ENCODE measurements at places on chromosomes 11 and 22.
A peak's percentile ranks its signal among the peaks of the same experiment; 100 is the strongest.

GRCh38 chr11:13834463-13834862 lies 128.1 kb upstream of the SPON1 start:
- no peak for DNase-seq

GRCh38 chr11:57131080-57131790 lies 50.5 kb upstream of the LRRC55 start:
- DNase-seq, result no peak

DNA sequence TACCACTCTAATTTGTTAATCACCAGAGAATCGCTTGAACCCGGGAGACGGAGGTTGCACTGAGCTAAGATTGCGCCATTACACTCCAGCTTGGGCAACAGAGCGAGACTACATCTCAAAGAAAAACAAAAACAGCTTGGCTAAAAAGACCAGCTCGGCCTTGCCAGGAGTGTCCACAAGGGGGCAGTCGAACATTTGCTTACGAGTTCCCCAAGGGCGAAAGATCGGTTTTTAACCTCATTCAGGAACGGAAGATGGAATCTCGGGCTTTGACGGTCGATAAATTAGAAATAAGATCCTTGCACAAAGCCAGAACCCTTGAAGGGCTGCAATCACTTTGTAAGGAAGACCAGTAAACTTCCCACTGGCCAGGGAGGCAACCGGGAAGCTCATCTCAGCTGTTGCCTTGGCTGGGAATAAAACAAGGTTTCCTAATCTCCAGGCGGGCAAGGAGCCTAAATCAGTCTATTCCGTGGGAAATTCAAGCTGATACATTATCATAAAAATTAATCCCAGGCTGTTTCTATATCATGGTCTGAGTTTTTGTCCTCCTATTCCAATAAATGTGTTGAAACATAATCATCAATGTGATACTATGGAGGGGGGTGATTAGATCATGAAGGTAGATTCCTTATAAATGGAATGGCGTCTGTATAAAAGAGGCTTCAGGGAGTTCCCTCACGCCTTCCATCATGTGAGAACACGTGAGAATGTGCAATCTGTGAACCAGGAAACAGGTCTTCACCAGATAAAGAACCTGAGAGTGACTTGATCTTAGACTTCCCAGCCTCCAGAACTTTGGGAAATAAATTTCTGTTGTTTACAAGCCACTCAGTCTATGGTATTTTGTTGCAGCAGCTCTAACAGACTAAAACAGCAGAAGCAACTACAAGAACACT lies 14.9 kb upstream of the SLC29A2 start:
- DNase-seq, result peak; percentile 87

DNA sequence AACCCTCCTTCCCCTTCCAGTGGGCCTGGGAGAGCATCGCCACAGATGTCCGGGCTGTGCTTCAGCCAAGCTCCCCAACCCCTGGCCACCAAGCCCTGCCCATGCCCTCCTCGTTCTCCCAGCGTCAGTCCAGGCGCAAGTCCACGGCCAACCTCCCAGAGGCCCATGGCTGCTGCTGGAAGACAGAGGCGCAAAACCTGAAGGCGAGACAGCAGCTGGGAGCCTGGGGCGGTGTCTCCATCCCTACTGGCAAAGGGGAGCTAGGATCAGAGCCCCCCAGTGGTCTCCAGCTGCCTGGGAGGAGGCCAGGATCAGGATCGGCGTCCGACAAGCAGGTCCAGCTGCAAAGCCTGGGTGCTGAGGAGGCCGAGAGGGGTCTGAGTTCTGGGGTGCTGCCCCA lies 1.9 kb downstream of the TSGA10IP start:
- DNase-seq, result no peak

DNA sequence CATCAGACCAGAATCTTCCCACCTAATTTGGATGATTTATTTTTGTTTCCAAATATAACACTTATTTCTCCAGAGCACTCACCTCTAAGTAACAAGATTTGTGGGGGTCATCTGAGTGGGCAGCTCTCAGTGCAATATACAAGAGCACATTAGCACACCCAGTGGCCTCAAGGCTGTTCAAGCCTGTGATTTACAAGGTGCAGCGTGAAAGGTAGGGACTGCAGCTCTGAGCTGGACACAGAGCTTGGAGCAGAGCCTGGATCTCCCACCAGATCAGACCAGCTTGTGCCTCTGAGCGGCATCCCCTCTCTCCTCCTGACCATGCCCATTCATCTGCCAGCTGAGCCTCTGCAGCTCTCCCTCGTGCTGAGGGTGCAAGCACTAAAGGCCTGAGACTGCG lies 323.3 kb upstream of the ZC3H12C start:
- no peak for DNase-seq

GRCh38 chr22:26579331-26579886 lies 10.5 kb downstream of the TPST2 start:
- DNase-seq, result no peak

- no peak for DNase-seq
Measured at GRCh38 chr22:47775686-47776085, 1013.2 kb downstream of the TBC1D22A start.

GRCh38 chr11:102767800-102768199 lies 12.6 kb downstream of the MMP10 start:
- no peak for DNase-seq

- DNase-seq, result no peak
Measured at GRCh38 chr11:7894251-7894650, 36.8 kb downstream of the OR10A6 start.

GRCh38 chr11:13278609-13279486 lies 1.3 kb downstream of the BMAL1 start:
- no peak for DNase-seq

DNA sequence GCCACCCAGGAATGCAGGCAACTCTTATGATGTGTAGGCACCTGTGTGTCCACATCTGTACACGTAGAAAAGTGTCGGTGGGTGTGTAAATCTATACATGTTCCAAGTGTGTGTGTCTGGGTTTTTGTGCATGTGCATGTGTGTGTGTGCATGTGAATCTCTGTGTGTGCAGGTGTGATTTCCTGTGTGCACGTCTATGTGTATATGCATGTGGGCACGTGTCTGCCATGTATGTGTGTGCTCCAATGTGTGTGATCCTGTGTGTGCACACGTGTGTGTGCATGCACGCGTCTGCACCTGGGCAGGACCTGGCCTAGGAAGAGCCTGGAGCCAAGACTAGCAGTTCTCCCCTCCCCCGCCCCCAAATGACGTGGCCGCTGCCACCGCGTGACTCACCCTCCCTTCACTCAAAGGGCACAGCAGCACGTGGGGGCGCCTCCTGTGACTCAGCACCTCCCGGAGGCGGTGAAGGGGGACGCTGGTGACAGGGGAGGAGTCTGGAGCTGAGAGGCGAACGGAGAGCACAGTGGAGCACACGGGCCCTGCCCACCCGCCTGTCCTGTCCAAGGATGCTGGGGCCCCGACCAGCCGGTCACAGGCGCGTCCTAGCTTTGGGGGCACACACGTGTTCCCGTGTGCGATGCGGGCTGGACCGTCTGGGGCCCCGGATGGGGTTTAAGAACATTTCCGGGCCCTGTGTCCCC lies 10.1 kb downstream of the PIM3 start:
- peak; percentile 83 for DNase-seq

DNA sequence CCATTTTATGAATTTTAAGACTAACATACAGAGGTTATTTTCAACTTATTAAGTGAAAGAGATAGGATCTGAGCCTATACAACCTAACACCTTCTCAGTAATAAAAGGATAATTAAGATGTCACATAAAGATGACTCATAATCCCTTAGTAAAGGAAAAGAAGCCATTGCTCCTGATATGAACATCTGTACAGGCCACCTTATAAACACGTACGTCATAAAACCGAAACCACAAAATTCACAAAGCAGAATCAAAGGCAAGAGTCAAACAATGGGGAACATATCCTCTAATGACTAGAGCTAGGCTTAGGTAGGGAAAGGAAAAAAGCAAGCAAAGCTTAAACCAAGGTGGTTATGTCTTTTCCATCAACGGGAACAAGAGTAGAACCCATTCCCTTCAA lies 103.5 kb downstream of the KCNA4 start:
- DNase-seq, result no peak

DNA sequence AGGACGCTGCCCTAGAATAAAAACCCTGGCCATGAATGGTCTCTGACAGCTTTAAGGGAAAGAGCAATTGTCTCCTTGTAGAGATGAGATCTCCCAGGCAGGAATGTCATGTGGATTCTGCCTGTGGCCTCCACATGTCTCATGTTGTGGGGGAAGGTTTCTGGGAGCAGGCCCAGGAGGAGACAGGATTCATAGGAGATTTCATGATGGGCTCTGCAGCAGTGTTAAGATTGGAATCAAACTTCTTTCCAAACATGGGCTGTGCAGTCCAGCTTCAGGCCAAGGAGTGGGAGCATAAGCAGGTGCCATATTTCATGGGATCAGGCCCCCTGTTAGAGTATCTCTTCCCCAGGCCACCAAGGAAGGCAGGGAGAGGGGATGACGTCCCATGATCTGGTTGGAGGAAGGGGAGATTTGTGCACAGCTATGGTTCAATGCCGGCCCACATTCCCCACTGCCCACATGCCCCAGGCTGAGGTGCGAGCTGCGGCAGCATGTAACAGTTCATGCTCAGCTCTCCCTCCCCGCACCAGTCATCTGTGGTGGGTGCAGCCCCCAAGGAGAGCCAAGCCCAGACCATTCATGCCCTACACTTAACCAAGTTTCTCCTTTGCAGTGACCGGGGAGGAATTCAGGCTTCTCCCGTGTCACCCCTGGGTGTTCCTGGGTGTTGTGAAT lies 42.5 kb downstream of the LMO1 start:
- no peak for DNase-seq

DNA sequence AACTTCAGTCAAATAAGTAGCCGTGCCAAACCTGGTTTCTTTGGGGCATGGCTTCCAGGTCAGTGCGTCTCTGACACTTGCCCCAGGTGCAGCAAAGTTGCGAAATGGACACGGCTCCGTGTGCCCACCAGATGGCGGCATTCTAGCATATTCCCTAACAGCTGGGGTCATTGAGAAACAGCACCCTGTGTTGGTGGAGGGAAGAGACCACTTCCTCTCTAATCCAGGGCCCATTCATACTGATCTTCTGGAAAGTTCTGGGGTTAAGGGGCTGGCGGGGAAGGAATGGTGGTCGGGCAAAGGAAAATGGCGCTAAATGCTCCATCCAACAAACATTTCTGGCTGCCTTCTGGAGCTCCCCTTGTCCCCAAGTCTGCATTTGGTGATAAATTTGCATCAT lies 141.2 kb upstream of the TIMP3 start:
- DNase-seq, result no peak

GRCh38 chr11:88051396-88051795 lies 123.8 kb downstream of the RAB38 start:
- DNase-seq, result no peak

- no peak for DNase-seq
Measured at GRCh38 chr11:32154275-32154674, 63.4 kb downstream of the RCN1 start.

- no peak for DNase-seq
Measured at GRCh38 chr11:35763765-35764164, 101.2 kb downstream of the TRIM44 start.

GRCh38 chr11:125404157-125404810 lies 91.8 kb downstream of the FEZ1 start:
- DNase-seq, result no peak

- DNase-seq, result no peak
Measured at GRCh38 chr22:38012604-38013072, 28.3 kb upstream of the SOX10 start.

- DNase-seq, result no peak
Measured at GRCh38 chr11:108112057-108112456, 9.3 kb upstream of the ACAT1 start.

DNA sequence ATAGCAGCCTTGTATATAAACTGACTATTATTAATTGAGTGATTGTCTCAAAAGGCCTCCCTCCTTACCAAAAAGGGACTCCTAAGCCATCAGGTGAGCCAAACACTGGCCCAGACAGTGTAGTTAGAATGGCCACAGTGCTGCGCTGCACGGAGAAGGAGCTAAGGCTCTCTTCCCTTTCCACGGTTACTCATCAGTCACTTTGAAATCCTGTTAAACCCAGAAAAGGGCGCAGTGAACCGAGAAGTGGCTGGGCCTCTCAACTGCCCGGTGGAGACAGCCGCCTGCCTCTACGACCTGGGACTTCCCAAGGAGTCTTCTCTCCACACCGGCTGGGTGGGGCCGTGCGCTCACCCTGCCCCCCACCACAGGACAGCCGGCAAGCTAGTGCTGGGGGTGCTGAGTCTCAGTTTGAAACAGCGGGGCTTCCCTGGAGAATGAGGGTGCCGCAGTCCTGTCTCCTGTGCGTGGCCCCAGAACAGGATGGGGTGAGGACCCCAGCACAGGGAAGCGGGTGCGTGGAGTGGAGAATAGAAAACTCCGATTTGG lies 1.3 kb downstream of the MYH9 start:
- DNase-seq, result peak; percentile 73

DNA sequence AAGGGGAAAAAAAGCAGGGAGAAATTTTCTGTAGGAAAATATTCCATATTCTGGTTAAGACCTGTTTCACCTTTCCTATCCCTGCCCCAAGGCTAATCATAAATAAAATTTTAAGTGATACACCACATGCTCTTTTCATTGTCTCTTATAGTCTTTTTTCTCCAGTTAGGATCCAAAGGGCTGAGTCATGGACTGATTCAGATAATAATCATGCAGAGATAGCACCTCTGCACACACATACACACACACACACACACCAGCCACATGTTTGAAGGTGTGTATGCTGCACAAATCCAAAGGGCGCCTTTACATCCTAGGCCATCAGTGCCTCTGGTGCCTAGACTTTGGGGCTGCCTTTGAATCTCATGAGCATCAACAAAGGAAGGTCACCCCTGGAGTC lies 35.5 kb upstream of the CWF19L2 start:
- no peak for DNase-seq

DNA sequence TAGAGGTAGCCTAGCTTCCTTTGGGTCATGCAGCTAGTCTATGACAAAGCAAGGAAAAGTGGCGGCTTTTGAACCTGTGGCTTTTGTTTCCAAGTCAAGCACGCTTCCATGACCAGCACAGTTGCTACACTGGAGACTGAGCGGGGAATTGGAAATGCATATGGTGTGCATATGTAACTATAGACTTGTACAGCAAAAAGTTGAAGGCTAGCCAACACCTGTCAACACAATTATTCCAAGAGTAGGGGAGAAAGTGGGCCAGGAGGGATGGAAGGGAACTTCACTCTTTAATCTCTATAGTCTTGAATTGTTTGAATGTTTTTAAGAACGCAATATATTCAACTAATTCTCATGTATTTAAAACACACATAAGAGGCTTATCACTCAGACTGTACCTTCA lies 218.5 kb upstream of the CADM1 start:
- no peak for DNase-seq

DNA sequence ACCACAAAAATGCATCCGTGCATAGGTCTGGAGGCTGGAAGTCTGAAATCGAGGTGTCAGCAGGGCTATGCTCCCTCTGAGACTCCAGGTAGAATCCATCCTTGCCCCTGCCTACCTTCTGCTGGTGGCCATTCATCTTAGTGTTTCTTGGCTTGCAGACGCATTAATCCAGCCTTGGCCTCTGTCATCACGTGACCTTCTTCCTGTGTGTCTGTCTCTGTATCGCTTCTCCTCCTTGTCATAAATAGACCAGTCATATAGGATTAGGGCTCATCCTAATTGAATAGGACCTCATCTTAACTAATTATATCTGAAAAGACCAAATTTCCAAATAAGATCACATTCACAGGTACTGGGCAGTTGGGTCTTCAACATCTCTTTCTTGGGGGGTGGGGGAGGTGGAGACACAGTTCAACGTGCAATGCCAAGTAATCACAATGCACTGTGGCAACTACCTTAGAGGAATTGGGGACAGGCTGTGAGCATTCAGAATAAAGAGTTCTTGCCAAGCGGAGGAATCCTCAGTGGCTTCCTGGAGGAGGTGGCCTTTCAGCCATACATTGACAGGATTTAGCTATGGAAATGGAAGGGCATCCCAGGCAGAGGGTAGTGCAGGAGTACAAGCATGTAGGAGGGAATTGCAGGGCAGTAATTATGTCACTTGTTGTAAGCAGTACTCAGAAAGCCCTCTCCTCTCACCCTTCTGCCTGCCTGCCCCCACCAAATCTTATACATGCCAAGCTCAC lies 96.2 kb upstream of the SYT13 start:
- DNase-seq, result no peak
